ENCODE measurements at places on chromosomes 5 and 9.

DNA sequence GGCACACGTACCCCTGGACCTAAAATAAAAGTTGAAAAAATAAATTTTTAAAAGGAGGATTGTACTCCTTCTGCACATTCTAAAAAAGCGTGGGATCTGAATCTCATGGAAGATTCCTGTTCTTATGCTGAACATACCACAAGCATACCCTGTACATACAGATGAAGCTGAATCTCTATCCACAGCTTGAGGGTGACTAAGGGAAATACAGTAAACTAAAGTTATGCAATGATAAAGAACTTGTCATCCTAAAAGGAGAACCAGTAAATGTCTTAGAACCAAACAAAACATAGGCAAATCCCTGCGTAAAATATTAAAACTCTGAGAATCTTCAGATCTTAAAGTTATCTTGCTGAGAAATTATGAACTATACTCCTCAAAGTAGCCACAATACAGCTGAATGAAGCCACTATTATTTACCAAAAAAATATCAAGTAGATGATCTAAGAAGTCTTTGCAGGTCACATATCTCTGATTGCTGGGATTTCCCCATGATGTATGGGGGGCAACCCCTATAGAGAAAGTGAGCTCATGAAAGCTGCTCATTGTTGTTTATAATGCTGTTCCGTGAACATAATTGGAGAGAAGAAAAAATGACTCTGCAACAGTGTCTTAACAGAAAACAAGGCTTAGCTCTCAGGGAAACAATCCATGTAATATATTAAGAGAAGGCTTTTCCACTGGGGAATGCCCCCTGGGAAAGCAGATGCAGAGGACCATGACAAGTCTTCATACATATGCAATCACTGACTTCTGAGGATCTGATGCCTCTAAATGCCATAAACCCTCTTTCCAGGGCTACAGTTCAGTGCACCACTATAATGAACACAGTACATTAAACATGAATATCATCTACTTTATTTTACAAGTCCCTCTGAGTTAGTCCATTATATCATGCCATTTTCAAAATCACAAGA lies 210.1 kb downstream of the EPB41L4A start:
- DNase-seq = no peak

- DNase-seq = no peak
Measured at GRCh38 chr5:26625099-26625498, 413.3 kb downstream of the CDH9 start.

- DNase-seq = no peak
Measured at GRCh38 chr5:76789991-76790581, 28.7 kb upstream of the F2RL1 start.

GRCh38 chr5:644971-645370 lies 32.8 kb downstream of the CEP72 start:
- no peak for DNase-seq

- no peak for DNase-seq
Measured at GRCh38 chr5:117793963-117794362, 1194.4 kb downstream of the DTWD2 start.

GRCh38 chr5:119852140-119852539 lies 222.8 kb downstream of the FAM170A start:
- DNase-seq = no peak

DNA sequence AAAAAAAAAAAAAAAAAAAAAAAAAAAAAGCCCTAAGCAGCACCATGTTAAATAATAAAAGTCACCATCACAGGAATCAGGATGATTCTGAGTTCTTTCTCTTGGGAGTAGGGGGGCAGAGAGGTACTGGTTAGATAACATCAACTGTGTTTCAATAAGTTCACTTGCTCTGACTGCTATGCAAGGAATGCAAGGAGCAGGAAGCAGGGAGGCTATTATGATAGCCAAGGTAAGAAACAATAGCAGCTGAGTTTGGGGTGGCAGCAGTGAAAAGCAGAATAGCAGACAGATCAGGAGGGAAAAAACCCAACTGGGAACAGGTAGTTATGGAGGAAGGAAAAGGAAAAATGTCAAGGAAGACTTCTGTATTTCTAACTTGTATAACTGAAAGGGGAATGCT lies 8.2 kb downstream of the CEP120 start:
- no peak for DNase-seq

DNA sequence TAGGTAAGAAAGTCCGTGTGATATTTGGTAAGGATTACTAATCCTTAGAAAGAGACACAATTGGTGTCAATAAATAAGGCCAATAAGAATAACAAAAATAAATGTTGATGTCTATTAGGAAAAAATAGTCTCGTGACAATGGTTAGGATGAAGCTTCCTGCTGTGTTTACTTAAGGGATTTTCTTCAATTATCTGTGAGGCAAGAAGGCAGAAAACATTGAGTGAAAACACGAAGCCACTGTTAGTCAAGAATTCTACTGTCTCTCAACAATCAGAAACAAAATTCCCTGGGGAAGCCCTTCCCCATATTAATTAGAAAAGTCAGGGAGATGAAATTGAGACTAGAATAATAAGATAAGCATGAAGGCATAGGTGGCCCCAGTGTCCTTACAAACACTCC lies 149.0 kb downstream of the SYK start:
- no peak for DNase-seq

- no peak for DNase-seq
Measured at GRCh38 chr9:35731415-35732184, 395 bp downstream of the TLN1 start.

- no peak for DNase-seq
Measured at GRCh38 chr9:36937346-36937745, 96.7 kb downstream of the PAX5 start.

DNA sequence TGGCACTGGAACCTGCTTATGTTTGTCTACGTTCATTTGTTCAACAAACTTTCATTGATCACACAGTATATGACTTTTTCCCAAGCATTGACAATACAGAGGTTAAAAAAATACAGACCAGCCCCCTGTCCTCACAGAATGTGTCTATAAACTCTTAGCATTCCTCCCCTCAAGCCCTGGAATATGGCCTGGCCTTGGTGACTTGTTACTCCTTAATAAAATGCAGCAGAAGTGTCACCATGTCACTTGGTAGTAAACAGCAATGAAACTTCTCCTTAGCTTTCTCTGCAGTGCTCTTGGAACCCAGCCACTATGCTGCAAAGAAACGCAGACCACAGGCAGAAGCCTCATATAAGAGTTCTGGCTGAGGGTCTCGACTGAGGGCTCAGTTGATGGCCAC lies 19.1 kb upstream of the SLC1A3 start:
- DNase-seq = no peak

GRCh38 chr5:103962023-103962422 lies 399.4 kb upstream of the NUDT12 start:
- no peak for DNase-seq

DNA sequence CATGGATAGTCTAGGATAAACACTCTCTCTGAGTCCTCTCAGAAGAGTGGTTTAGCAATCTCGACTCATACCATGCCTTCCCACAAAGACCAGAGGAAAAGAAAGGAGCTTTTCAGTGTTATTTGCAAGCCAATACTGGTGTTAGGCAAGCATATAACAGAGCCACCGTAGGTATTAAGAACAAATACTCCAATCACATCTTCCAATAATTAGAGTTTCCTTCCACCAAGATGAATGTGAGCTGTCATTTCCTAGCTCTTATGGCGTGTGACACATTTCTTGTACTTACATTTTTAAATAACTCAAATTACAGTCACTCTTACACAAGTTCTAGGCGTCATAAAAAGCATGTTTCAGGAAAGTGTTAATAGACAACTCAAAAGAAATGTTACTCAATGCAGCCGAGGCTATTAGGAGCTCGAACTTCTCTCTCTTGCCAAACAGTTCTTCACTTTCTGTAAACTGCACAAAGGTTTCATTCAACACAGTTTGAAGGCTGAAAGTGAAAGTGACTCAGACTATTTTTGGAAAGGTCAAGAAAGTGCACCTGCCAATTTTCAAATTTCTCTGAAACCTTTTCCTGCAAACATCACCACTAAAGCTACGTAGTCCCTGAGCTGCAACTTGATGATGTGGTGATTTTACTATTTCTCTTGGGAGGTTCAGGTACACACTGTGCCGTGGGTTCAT lies 153.8 kb downstream of the AUH start:
- peak; percentile 51 for DNase-seq

GRCh38 chr9:28887188-28887884 lies 1314.1 kb upstream of the C9orf72 start:
- no peak for DNase-seq

DNA sequence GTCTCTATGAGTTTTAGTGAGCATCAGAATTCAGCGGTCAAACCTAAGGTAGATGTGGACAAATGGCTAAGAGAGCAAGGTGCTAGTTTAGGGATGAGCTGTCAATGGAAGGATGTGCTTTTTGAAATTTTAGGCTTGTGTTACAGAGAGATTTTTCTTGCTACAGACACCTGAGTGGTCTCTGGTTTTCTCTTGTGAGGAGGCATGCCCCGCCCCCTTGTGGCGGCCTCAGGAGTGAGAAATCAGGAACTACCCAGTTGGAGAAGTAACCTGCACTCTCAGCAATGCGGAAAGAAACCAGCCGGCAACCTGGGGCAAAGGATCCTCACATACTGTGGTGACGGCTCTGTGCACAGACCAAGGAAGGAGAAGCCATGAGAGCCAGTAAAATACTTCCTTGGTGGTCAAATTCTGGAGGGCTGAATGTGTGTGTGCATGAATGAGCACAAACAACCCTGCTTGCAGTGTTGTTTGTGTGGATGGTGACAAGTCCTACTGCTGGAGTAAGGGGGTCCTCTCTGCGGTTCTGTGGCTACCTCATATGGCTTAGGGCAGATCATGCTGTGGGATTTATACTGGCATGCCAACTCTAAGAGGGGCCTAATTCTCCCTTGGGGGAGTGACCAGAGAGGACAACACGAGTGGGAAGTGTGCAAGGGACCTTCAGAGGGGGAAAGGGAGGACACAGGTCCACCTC lies 16.7 kb upstream of the HSD17B4 start:
- peak; percentile 86 for DNase-seq

DNA sequence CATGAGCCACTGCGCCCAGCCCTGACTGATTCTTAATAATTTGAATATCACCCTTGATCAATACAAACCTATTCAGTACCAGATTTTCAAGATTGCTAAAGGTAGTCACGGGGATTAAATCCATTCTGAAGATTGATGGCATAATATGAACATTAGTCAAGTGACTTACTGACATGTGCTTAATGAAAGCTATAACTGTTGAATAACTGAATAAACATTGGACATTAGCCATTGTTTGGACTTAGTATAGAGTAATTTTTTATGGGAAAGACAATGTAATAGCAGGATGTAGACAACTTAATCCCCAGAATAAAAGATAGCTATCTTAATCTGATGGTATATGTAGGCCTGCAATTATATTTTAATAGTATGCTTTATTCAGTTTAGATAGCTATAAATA lies 35.0 kb upstream of the VPS13A start:
- DNase-seq = no peak

DNA sequence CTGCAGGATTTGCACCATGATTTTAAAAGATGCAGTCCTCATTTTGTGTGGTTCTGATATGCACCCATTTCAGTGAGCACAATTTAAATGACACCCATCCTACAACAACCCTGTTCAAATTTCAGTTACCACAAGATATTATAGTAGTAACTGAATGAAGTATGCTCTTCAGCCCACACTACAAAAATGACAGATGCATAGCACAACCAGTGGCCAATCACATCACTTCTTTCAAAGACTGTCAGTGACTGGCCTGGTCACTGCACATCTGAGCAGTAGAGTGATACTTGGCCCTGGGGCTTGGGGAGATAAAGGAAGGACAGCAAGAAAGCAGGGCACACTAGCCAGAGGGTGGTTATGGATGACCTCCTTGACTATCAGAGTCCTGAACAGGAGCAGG lies 19.8 kb upstream of the IFNK start:
- DNase-seq = peak; percentile 9

GRCh38 chr5:131672776-131673175 lies 37.7 kb upstream of the RAPGEF6 start:
- no peak for DNase-seq

- no peak for DNase-seq
Measured at GRCh38 chr5:107470295-107470582, 200.5 kb downstream of the EFNA5 start.

- DNase-seq = no peak
Measured at GRCh38 chr9:134534661-134535080, 106.9 kb upstream of the COL5A1 start.

GRCh38 chr5:169628892-169629291 lies 8.2 kb upstream of the DOCK2 start:
- DNase-seq = no peak

GRCh38 chr5:161342886-161343285 lies 203.6 kb downstream of the GABRB2 start:
- DNase-seq = no peak

GRCh38 chr9:69018737-69019136 lies 4.8 kb upstream of the PRKACG start:
- DNase-seq = no peak

- DNase-seq = no peak
Measured at GRCh38 chr5:74268297-74268696, 372.2 kb downstream of the ENC1 start.

- DNase-seq = no peak
Measured at GRCh38 chr5:132742626-132743025, 4.6 kb upstream of the CCNI2 start.

DNA sequence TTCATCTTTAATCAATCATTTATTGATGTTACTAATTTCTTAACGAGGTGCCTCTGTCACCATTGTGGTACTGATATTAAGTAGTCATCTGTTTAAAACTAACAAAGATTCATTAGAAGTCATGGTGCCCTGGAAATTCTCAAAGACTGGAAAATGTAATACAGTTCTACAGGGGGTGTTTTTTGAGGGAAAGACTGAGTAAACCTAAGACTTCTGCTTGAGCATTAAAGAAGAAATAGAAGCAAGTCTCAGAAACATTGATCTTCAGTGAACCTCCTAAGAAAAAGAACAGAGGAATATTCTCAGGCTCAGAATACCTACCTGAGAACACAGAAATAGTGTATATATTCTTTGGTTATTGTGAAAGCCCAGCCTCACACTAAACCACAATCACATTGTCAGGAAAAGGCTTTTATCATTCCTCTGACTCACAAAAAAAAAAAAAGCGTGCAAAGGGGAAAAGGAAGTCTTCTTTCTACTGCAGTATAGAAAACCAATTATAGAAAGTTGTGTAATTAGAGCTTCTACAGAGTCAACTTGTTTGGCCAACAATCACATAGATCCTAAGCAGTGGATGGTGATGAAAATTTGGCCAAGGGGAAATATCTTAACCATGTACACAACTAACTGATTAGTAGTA lies 60.8 kb downstream of the HINT1 start:
- DNase-seq = no peak

- DNase-seq = no peak
Measured at GRCh38 chr5:64625678-64626077, 64.6 kb upstream of the SHISAL2B start.

DNA sequence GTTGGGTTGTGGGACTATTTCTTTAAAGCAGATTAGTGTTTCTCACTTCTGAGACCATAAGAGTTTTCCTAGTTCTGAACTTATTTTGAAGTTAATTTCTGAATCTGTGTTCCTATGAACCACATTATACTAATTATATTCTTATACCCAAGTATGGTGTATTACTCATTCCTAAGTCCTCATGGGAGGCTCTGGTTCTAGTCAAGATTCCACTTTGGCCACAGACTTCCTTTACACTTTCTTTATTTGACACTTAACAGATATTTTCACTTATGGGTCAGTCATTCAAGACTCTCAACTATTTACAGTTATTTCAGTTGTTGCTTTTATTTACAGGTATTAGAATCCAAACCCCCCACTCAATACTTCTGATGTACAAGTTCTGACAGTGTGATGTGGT lies 937.2 kb upstream of the TYRP1 start:
- no peak for DNase-seq
